ENCODE measurements at places on chromosomes 7 and 10.

DNA sequence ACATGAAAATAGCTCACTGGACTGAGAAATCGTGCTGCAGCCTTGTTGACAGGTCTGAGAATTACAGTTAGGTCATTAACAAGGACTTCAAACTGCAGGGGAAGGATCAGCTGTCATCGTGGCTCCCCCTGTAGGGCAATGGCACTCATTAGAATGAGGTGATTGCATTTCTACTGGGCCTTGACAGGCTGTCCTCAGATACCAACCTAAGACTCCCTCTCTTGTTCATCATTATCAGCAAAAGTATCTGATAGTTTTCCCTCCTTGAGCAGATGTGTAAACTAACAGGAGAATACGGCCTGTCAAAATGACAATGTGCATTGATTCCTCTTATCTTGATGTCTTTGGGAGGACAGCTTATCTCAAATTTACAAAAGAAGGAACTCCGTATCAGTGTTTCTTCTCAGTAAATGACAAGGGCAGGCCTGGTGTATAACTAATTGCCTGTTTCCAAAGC lies 648.5 kb upstream of the LRRN3 start:
- peak; percentile 17 for DNase-seq

- no peak for DNase-seq
Measured at GRCh38 chr10:106111246-106111645, 1053.3 kb downstream of the SORCS1 start.

DNA sequence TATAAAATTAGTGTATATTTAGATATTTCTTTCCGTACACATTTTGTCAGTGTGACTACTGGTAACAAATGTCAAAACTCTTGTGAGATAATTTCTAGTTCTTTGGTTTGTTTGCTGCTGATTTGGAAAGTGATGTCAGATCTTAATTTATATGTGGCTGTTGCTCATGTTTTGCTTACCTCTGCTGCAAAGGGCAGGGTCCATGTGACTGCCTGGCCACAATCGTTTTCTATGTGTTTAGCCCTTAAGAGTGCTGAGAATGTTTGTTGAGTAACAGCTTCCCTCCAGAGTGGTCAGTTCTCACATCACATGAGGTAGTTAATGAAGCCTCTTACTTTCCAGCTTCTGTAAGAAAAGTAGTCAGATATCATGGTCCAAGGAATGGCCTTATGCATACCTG lies 4.2 kb downstream of the NRBF2 start:
- DNase-seq = no peak

GRCh38 chr7:124201768-124202349 lies 169.0 kb upstream of the TMEM229A start:
- no peak for DNase-seq

GRCh38 chr10:72330069-72330426 lies 24.7 kb downstream of the DNAJB12 start:
- DNase-seq = no peak

GRCh38 chr7:152148706-152149105 lies 123.2 kb downstream of the GALNT11 start:
- no peak for DNase-seq

DNA sequence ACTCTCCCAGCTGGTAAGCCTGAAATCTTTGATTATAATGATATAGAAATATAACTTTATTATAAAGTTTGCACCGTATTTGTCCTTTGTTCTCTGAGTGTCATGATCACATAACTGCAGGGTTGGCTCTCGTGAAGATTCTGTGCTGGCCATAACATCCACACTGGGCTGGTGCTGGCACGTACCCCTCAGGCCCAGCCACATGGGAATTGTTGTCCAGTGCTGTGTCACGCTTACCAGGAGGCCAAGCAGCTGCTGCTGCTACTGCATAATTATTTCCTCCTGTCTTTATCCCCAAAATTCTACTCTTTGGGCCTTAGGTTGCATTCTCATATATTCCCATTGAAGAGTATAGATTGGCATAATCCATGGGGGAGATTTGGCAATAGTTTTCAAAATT lies 20.8 kb upstream of the UCN3 start:
- DNase-seq = no peak

DNA sequence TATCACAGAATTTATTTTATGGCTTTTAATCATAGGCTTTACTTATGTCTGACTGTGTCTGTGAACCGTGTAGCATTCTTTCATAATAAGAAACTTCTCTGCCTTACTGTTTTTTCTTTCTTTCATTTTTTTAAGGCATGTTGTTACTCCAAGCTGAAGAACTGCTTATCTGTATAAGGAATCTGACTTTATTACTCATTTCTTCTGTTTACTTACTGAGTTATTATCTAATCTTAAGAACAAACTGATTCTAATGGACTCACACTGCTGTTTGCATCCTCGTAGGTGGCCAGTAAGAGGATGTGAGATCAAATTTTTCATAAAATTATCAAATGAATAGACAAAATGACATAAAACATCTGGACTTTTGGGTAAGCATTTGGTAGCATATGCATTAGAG lies 54.7 kb upstream of the DNAJC1 start:
- DNase-seq = no peak

DNA sequence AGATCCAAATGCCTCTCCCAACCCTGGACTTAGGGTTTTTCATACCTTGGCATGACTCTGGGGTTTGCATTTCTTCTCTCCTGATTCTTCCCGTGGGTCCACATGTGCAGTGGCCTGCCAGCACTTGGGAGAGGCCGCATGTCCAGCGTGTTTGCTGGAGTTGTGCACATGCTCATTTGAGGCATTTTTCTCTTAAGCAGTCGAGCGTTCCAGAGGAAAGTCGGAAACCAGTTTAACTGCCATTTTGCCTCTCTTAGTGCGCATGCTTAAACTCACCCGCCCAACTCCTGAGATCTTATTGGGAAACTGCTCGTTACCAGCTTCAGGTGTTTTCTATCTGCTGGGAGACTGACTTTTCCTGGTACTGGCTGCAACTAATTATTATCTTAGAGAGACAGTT lies 888.4 kb upstream of the PHF14 start:
- DNase-seq = no peak

- DNase-seq = peak; percentile 20
Measured at GRCh38 chr7:148882841-148883265, 1.2 kb downstream of the EZH2 start.

- DNase-seq = peak; percentile 88
Measured at GRCh38 chr10:80454513-80455460, 677 bp downstream of the TSPAN14 start.

GRCh38 chr7:152847386-152847908 lies 87.9 kb downstream of the ACTR3B start:
- no peak for DNase-seq

- DNase-seq = peak; percentile 57
Measured at GRCh38 chr10:49761789-49762565, at the start of gene OGDHL. OGDHL (minus strand) TSS chr10:49762323; CDS start chr10:49758592, 3,731 bp downstream.

DNA sequence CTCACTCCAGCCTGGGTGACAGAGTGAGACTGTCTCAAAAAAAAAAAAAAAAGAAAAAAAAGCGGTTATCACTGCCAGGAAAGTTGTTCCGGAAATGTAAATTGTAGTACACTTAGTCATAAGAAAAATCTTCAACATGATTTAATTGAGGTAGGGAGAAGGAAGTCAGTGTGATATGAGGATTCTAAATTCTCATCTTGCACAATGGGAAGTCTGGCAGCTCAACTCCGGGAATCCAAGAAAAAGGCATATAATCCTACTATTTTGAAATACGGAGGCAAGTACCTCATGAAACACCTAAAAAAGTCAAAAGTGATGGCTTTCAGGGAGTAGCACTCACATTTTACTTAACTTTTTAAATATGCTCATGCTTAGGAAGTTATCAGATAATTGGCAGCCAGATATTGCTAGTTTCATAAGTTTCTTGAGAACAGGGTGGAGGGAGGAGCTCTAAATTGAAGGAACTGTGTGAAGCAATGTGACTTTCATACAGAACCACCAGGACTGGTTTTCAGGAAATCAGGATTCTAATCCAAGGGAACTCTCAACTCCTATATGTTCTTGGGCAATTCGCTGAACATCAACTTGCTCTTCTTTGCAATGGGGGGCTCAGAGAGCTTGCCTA lies 2.7 kb upstream of the C7orf25 start:
- no peak for DNase-seq

DNA sequence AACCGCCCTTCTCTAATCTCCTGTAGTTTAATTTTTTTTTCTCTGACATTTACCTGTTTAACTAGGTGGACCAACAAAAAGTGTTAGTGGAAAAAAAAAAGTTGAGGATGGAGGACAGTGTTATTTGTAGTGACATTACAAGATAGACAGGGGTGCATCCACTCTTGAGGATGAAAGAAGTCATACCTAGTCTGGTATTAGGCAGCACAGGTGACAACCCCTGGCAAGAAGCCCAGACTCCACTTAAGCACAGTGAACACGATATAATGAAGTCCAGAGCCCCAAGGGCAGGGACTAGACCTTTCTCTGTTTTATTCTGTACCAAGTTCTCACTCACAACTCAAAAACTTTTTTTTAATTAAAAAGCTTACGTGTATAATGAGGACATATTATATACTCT lies 268.4 kb downstream of the GPR37 start:
- DNase-seq = no peak

DNA sequence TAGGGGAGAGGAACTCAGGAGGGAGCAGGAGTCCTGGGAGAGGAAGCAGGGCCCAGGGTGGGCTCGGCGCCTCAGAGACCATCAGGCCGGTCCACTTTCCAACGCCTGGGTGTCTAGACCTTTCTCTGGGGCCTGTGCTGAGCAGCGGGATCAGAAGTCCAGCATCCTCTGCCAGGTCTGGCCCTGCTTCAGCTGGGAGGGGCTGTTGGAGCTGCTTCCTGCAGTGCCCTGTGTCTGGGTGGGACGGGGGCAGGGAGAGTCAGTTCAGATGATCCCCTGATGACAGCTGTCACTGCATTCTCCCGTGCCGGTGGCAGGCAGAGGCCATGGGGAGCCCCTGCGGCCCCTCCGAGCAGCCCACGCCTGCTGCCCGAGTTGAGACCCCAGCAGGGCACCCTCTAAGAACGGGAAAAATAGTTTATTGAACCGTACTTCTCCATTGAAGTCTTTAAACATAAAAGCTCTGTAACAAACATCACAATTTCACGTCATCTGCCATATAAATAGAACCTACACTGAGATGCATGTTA lies 23.3 kb downstream of the AP5Z1 start:
- no peak for DNase-seq

DNA sequence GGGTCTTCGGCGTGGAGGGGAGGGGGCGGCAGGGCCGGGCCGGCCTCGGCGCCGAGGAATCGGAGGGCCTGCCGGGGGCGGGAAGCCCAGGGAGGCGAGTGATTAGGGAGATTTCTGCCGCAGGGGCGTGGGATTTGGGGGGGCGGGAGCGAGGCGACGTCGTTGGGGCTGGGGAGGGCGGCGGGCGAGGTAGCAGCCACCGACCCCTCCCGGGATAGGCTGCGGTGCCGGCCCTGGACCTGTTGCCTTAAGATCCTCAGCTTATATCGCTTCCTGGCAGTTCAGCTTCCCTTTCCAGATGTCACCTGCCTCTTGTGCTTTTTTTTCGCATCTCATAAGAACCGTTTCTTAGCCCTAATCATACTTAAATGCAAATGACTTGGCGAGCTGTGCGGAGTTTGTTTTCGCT lies 655 bp downstream of the LMTK2 start:
- no peak for DNase-seq

DNA sequence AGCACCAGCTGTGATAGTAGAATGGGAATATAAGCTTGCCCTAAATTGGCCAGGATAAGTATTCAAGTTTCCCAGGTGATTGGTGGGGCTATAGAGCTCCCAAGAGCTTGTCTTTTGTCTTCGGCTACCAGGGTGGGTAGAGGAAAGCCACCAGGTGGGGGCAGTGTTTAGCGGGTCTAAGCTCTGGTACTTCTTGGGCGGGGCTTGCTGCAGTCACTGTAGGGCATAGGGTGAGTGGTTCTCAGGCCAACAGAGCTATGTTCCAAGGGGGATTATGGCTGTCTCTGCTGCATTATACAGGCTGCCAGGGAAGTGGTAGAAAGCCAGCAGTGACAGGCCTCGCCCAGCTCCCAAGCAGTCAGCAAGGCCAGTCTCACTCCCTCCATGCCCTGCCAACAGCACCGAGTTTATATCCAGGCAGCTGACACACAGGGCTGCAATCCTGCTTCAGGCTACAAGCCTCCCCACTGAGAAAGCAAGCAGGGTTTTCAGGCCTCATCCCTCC lies 110.7 kb downstream of the ZNF467 start:
- peak; percentile 77 for DNase-seq

GRCh38 chr10:24703700-24704099 lies 20.0 kb downstream of the ARHGAP21 start:
- DNase-seq = no peak

DNA sequence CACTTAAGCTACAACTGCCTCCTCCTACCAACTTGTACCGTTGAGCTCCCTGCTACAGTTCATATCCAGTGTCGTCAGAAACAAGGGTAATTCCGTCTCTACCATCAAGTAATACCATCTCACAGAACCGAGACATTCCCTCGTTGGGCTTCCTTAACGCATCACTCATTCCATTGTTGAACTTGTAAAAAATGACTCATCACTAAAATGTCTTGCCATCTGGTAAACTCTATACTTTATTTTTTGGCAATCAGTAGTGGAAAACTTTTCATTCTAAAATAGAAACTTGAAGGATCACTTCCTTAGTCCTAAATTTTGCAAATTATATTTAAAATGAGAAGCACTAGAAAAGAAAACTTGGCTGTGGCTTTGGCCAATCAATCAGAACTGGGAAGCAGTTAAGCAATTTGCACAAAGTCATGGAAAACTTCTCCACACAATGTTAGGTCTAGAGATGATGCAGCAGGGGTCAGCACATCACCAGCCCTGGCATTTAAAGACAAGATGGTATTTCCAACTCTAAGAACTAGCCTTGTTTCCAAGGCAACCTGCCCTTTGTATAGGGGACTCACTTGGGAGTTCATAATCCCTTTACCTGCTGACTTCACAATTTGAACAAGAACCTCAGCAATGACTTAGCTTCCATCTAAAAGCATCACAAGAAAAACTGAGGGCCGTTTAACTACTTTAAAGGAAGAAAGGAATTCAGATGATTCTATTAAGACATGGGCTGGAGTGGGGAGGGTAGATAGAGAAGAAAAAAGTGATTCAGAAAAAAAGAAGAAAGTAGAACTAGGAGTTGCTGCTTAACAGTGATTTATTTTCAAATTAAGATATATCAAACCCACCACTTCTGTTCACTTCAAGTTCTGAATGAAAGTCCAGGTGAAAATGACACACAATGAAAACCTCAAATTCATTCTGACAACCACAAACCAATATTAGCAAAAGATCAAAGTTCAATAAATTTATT lies 288.1 kb downstream of the PARD3 start:
- DNase-seq = no peak

DNA sequence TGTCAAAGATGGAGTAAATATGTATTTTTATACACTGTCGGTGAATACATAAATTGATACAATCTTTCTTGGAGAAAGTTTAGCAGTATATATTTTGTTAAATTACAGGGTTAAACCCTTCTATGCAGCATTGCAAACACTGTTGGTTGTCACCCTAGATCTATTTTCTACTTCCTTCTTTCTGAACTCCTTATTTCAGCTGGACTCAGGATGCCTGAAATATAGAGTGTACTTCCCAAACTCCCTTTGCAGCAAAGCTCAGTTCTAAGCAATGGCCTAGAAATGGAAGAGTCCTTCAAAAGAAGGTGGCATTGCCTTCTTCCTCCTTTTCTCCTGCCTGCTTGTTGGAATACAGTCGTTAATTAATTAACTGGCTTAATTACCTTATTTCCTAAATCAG lies 20.6 kb downstream of the CUBN start:
- no peak for DNase-seq

Data from colonic mucosa (tissue), 4 donors.